WERI-Rb-1 (cell line): ENCODE measurements at places on chromosomes 4 and X.

DNA sequence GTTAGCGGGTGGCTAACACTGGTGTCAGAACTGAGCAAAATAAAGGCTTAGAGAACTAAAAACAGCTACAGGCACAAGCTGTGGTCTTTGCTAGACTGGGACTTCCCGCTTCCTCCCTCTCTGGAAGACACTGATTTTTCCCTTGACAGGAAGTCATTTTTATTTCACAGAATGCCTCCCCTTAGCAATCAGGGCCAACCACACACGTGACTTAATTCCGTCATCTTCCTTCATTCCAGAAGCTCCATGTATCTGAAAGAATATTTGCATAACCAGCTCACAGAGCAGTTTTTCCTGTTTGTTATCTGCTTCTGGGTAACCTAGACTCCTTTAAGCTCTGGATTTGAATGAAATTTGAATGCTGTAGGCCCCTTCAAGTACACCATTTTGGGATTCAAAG, 327.5 kb upstream of the FRG1 start:
- DNase-seq, result no peak

DNA sequence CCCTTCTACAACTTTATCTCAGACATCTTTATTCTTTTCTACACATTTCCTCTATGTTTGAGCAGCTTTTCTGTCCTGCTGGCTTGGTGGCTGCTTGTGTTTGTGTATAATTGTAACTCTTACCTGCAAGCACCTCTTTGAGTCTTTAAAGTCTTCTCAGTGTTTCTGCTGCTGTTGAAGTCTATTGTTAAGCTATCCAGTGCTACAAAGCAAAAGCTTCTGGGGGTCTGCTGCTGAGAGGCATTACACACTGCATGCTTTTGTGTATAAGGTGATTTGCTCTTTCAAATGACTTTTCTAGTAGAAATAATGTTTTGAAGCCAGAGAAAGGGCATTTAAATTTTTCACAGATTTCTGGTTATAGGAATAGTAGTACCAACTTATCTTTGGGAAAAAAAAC, 241.8 kb downstream of the DTHD1 start:
- no peak for DNase-seq

GRCh38 chrX:117995378-117995777, 121.2 kb downstream of the KLHL13 start:
- no peak for DNase-seq

DNA sequence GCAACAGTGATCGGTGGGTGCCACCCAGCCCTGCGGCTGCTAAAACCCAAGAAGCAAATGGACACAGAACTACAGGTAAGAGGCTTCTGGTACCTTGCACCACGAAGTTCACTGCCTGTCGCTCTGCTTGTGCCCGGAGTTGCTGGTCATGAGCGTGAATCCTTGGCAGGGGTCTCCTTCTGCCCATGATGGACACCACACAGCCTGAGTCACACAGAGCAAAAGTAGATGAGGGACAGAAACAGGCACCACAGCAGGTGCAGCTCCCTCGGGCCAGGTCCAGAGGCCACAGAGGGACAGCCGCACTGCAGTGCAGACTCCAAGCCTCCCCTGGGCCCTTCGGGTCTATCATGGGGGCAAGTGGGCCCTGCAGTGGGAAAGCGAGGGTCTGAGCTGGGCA, 22.4 kb downstream of the NAT8L start:
- DNase-seq, result peak; percentile 3

GRCh38 chr4:76105652-76106051, 31.1 kb downstream of the ART3 start:
- DNase-seq, result no peak

GRCh38 chrX:22015139-22015750, 16.9 kb upstream of the PHEX start:
- DNase-seq, result no peak
